ENCODE measurements at places on chromosomes 3 and 15.

- DNase-seq: no peak
Observed at GRCh38 chr15:60047701-60048100, 43.6 kb downstream of the FOXB1 start.

DNA sequence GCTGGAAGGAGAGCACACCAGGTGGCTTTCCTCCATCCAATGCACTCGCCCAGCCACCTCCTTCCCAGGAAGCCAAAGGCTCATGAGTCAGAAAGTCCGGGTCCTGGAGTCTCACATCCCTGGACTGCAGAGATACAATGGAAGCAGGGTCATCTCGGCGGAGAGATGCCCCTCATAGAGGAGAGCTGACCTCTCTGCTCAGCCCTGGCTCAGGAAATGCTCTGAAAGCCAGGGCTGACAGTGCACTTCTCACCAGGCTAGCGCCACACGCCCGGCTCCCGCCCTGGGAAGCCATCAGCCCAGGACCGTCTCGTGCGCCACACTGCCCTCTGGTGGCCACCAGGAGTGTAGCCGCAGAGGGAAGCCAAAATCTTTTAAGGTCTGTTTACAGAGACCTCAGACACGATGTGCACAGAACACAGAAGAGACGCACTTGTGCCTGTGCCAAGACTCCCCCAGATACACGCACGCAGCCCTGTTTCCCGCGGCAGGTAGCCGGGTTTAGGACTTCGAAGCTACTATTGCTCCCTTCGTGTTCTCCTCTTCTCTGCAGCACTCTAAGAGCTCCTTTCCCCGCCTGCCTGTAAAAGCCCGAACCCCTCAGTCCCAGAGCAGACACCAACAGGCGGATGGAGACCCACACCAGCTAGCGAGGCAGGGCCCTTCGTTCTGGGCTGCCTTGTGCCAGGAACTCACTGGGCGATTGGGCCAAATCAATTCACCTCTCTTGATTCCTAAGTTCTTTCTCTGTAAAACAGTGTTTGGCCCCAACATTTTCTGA is 9.7 kb downstream of the NTRK3 start:
- DNase-seq: peak; percentile 79

DNA sequence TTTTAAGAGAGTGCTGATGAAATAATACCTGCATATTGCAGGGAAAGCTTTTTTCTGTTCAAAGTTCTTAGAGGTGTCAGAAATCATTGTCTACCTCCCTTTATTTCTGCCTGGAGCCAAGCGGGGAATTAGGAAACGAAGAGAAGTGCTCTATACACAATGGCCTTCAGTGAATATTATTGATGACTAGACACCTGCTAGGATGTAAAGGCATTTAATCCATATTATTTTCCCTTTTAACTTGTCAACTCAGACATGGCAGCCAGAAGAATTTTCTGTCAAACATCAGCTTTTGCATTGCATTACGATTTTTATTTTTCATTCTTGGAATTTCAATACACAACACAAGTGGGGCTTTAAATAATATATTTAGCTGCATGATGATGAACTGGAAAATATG is 24.7 kb downstream of the CADM2 start:
- no peak for DNase-seq

GRCh38 chr3:123004201-123004918 is 23.2 kb downstream of the SEMA5B start:
- no peak for DNase-seq

DNA sequence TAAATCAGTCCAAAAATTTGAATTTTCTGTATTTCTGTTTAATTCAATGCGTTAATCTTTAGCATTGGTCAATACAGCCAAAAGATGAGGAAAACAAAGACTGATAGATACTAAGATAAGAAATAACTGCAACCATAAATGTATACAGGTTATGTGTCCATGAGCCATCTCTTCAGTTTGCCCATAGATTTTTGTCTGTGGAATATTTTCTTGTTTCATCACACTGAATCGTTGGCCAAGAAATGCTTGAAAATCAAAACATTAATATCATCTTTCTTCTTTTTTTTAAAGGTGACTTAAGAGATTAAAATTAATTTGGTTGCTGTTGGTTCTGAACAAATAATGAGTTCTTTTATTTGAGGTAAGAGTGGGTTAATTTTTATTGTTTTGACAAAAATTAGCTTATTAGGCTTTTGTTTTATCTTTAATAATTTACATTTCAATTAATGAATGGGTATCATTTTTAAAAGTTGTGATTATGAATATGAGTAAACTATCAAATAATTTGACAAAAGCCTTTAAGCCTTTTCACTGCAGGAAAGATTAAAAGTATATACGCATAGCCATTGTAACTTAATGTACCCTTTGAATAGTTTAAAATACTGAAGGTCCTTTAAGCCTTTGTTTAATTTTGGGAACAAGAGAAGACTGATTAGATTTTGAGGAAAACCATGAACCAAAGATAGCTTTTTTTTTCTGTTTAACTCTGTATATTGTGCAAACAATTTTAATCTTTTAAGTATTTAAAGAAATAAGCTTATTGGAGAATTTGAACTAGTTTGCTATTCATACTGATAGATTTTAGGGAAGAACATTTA is 14.7 kb upstream of the CHD2 start:
- DNase-seq: no peak

DNA sequence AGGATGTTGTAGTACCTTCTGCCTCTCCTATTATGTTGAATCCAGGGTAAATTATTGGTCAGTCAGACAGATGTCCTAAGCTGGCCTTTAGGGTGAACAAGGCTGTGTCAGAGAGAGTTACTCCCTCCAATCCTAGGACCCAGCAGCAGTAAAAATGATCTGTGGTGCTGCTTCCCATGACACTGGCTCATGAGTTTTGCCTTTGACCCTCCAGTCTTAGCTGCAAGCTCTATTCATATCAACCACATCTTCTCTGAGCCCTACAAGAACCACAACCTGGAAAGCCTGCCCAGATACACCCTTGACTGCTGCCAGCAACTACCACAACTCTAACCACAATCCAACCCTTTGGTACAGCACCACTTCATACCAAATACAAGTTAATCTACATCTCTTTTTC is 27.2 kb upstream of the PHLDB2 start:
- no peak for DNase-seq

DNA sequence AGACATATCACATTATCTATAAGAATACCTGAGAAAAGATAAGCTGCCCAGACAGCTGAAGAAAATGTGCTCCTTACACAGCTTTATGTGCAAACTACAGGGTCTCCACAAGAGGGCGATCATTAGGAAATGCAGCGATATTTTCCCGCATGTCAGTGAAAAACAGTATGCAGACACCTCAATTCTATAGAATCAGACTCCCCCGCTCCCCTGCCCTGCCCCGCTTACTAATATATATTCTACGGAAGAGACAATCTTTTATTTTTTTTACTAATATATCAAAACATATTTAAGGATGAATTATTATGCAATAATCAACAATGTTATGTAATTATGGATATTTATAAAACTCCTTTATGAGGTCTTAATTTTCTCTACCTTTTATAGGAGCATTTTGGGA is 681.3 kb downstream of the ROBO1 start:
- peak; percentile 0 for DNase-seq

GRCh38 chr3:12343047-12343501 is 54.2 kb downstream of the PPARG start:
- no peak for DNase-seq

- peak; percentile 86 for DNase-seq
Observed at GRCh38 chr3:197791113-197791891, at the start of gene LRCH3. LRCH3 (plus strand) TSS chr3:197791254; CDS start chr3:197791279, 25 bp downstream.

GRCh38 chr3:58170376-58170775 is 40.4 kb downstream of the DNASE1L3 start:
- no peak for DNase-seq

DNA sequence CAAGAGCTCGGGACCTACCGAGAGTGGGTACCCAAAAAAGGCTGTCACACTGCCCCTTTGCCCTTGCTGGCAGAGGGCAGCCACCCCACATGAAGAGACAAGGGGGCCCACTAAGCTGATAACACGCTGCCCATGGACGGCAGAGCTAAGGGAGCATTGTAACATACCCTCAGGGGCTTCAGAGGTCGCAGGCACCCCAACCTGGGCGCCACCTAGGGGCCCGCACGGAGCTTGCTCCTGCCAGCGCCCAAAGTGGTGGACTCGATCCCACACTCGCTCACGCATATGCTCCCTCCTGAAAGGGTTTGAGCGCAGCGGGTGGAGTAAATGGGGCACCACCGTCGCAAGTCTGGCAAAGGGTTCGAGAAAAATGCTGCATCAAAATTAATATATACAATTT is 975.4 kb downstream of the ZPLD1 start:
- DNase-seq: no peak

GRCh38 chr3:56691165-56692000 is 8.3 kb upstream of the TASOR start:
- DNase-seq: no peak

DNA sequence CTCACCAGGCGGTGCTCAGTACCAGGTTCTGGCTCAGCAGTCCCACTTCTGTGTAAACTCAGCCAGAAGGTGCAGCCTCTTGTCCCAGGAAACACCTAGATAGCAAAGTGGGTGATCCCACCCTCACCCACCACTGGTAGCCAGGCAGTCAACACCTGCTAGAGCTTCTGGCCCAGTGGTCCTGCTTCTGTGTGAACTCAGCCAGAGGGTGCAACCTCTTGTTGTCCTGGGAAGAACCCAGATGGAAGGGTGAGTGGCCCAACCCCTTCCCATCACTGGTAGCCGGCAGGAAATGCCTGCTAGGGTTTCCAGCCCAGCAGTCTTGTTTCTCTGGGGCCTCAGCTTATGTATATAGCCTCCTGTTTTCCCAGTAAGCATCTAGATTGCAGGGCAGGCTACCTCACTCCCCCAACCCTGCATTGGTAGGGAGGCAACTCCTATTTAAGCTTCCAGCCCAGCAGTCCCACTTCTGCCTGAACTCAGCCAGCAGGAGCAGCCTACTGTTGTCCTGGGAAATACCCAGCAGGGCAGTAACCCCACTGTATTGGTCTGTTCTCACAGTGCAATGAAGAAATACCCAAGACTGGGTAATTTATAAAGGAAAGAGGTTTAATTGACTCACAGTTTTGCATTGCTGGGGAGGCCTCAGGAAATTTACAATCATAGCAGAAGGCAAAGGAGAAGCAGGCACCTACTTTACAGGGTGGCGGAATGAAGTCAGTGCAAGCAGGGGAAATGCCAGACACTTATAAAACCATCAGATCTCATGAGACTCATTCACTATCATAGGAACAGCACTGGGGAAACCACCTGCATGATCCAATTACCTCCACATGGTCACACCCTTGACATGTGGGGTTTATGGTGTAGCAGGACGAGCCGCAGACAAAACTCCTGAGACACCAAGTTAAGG is 110.6 kb downstream of the DTWD1 start:
- DNase-seq: no peak

GRCh38 chr3:143991713-143992112 is 20.1 kb downstream of the DIPK2A start:
- DNase-seq: no peak

- no peak for DNase-seq
Observed at GRCh38 chr3:100879195-100879810, 113.9 kb downstream of the ABI3BP start.

DNA sequence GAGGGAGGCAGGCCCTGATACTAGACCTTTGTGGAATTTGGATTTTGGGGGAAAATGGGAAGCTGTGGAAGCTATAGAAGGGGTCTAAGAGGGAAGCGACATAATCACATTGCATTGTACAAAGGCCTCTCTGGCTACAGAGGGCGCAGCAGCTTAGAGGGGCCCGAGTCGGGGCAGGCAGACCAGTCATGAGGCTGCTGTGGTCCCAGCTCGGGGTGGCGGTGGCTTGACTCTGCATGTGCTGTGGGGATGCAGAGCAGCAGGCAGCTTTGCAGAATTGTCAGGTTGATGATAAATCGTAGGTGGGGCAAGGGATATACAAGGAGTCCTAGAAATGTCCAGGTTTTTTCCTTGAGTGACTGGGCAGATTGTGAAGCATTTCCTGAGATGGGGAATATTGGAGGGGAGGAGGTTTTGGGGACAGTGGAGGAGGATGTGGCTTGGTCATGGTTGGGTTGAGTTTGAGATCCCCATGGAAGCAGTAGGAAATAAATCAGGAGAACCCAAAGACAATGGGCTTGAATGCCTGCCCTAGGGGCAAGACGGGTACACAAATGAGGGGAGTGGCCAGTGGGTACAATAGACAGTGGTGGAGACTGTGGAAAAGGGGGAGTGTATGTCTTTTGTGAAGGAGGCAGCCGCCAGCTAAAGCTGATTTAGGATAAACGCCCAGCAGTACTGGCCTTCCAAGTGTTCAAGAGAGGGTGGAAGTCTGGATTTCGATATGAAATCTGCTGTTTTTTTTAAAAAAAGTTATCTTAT is 94.1 kb downstream of the HMG20A start:
- DNase-seq: no peak

GRCh38 chr15:72796210-72796514 is 12.6 kb upstream of the ADPGK start:
- no peak for DNase-seq

DNA sequence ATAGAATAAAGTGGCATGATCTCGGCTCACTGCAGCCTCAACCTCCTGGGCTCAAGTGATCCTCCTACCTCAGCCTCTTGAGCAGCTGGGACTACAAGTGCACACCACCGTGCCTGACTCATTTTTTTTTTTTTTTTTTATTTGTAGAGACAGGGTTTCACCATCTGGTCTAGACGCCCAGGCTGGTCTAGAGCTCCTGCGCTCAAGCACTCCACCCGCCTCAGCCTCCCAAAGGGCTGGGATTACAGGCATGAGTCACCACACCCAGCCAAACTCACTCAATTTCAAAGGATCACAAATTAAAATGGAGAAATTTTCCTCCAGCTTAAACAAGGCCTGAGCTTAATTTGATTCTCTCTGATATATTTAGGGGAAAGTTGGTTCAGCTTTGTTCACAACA is 27.3 kb upstream of the NMB start:
- no peak for DNase-seq

DNA sequence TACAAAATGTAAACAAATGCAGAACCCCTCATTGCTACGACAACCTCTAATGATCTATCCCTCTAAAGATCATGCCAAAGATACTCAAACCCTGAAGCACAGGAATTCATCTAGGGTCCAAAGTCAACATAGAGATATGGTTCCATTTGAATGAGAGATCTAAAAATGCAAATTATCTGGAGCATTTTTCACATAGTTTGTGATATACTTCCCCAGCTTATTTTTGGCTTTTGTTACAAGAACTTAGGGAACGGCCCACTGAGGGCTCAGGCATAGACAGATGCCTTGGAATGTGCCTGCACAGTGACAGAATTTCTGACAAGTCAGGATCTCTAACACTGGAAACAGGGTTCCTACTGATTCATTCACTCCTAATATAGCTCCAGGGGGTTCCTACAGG is 258.9 kb upstream of the THBS1 start:
- DNase-seq: no peak
